Retinal pigment epithelial cell (primary cell): ENCODE measurements at places on chromosomes 12 and 14.
A peak's percentile ranks its signal among the peaks of the same experiment; 100 is the strongest.

DNA sequence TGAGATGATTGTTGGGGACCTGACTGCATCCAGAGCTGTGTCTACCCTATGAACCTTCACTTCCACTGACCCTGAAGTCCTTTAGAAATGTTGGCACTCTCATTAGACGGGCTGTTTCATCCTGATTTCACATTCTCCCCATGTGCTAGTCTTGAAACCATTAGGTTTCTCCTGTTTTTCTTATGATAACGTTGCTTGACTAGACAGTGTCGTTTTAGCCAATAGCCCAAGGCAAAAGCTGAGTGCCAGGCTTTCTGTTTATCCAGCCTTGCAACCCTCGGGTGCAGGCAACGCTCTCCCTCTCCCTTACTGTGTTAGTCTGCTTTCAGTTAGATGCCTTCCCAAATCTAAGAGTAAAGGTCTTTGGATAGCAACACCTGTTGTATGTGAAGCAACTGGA, 30.1 kb downstream of the DACT1 start:
- DNase-seq = no peak

DNA sequence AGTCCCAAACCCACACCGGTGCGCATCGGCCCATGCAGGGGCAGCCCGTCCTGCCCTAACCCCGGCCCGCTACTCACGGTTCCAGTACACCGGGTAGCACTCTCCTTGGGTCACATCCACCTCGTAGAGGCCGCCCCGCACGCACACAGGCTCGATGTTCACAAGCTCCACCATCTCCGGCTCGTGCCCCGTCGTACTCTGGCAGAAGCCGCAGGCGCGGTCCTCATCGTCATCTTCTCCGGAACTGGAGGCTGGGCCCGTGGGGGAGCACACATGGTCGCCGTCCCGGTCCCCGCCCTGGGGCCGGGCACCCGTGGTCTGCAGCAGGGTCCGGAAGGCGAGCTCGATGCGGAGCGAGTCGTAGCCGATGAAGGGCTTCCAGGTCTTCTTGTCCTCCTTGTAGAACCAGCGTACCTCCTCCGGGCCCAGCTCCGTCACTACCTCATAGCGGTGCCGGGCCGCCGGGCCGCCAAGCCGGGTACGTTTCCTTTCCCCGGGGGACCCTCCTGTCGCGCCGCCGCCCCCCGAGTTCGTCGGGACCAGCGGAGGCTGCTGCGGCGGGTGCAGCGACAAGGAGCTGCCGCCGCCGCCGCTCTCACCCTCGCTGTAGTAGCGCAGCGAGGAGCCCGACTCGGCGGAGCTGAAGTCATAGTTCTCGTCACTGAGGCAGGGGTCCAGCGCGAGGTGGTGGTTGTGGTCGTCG, 788 bp downstream of the DDHD1 start:
- peak; percentile 4 for DNase-seq

- DNase-seq = no peak
Measured at GRCh38 chr14:100866666-100867630, 36.6 kb downstream of the RTL1 start.

DNA sequence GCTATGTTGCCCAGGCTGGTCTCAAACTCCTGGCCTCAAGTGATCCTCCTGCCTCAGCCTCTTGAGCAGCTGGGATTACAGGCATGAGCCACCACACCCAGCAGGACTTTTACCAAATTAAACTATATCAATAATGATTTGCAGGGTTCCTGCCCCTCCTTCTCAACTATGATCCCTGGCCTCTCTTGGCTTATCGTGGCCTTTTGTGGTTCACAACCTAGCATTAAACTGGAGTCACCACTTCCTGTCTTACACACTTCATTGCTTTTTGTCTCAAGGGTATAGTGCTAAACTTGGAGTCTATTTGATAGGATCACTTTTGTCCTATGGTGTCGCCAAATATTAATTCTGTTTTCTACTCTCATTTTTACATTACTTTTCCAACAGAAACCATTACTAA, 64.5 kb downstream of the SEC23A start:
- no peak for DNase-seq

DNA sequence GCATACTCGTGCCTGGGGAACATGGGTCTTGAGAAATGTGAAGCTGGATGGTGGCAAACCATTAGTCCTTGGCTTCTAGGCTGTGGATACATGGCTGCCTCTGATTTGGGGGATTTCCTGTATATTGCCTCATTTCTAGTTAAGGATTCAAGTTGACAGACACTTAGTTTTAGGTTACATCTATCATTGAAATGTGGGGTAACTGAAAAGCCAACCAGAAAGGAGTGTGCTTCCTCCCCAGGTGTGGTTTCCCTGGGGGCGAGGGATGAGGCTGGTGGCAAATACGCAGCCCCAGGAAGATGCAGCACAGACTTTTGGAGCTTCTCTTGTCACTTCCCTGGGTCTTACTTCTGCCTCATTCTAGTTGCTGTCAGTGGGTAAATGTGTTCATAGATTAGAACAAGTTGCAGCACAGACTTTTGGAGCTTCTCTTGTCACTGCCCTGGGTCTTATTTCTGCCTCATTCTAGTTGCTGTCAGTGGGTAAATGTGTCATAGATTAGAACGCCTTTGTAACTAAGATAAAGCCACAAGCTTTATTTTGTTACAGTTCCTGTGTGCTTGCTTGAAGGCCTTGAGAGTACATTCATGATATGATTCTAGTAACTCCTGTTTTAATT, 85.1 kb downstream of the BORCS5 start:
- no peak for DNase-seq

GRCh38 chr14:89332031-89332430, 85.0 kb downstream of the FOXN3 start:
- DNase-seq = no peak

GRCh38 chr12:5506821-5507231, 74.9 kb downstream of the NTF3 start:
- no peak for DNase-seq

- DNase-seq = peak; percentile 52
Measured at GRCh38 chr12:12563290-12563928, 746 bp upstream of the DUSP16 start.

DNA sequence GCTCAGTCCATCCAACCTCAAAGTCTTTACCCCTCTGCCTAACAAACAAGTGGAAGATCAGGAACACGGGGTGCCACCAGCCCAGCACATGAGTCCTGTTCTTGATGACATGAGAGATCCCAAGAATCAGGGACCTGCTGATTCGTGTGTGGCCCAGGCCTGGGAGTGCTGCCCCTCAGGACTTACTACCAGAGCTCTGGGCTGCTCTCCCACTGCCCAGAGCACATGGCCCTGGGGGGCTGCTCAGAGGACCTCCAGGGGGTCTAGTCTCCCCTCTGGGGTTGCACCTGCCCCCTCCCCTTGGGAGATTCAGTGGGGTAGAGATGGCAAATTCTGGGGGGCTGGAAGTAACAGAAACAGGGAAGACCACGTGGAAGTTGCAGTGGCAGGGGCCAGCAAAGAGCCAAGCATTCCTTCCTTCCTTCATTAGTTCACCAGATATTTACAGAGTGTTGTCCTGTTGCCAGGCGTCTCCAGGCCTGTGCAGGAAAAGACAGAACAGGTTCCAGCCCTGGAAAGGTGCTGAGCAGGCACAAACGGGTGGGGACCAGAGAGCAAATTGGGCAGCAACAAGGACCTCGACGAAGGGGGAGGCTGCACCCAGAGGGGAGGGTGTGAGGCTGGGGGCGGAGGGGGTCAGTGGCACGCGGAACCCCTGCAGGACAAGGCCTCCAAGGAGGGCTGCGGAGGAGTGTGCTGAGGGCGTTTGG, 45.1 kb upstream of the MEG3 start:
- DNase-seq = no peak

DNA sequence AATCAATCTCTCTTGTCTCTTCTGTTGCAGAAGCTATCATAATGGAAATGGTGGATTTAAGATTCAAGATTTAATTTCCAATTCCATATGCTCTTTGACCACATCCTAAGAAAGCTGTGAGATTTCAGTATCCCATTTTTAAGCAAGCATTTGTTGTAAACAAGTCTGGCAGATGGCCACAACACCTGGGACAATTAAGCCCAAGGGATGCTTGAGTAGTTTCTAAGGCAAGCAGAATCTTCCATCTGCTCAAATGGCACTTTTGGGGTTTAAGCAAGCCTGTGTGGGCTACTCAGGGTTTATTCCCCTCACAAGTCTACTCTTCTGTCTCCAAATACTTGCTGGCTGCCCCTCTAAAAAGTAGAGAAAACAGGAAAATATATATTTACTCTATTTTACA, 304.7 kb upstream of the SYT1 start:
- no peak for DNase-seq

DNA sequence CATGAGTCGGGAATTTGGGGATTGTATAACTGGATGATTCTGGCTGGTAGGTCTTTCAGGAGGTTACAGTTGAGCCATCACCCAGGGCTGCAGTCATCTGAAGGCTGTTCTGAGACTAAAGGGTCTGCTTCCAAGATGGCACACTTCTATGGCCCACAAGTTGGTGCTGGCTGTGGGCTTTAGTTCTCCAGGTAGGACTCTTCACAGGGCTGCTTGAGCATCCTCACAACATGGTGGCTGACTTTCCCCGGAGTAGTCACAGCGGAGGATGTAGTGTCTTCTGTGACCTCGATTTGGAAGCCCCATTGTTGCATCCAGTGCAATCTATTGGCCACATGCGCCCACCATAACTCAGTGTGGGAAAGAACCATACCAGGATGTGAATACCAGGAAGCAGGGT, 14.4 kb downstream of the PHETA1 start:
- no peak for DNase-seq

DNA sequence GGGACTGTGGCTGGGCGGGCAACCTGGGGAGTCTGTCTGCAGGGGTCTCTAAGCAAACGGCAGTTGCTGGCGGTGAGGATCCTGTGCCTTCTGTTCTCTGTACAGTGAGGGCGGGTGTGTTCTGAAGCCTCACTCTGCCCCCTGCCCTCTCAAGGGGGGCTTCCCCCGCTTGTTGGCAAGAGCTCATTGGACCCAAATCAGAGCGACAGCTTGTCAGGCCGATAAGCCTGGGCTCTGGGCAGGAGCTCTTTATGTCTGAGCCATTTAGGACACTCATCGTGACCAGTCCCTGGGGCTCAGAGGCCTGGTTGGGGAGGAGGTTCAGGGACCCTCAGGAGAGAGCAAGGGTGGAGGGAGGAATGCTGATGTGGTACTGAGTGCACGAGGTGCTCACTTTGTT, 136.0 kb downstream of the TSPAN9 start:
- no peak for DNase-seq

GRCh38 chr12:124688356-124688992, 121.1 kb upstream of the NCOR2 start:
- no peak for DNase-seq

DNA sequence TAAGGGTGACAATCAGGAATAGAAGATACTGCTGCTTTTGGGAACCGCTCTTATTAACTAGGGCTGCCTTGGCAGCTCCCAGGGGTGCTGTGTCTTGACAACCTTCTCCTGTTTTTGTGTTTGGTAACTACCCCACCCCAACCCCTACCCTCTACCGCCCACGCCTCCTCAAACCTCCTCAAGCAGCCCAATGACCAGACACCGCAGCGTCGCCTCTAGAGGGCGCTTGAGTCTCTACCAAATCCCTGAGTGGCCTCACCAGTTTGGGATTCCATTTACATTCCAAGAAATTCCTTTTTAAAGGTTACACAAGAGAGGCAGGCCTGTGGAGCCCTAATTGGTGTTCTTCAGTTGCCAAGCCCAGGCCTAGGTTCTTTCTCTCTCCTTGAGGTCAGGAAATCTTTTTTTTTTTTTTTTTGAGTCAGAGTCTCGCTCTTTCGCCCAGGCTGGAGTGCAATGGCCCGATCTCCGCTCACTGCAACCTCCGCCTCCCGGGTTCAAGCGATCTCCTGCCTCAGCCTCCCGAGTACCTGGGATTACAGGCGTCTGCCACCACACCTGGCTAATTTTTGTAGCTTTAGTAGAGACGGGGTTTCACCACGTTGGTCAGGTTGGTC, 72.4 kb upstream of the USP44 start:
- peak; percentile 82 for DNase-seq

- DNase-seq = no peak
Measured at GRCh38 chr12:30696103-30696408, 387 bp upstream of the IPO8 start.

DNA sequence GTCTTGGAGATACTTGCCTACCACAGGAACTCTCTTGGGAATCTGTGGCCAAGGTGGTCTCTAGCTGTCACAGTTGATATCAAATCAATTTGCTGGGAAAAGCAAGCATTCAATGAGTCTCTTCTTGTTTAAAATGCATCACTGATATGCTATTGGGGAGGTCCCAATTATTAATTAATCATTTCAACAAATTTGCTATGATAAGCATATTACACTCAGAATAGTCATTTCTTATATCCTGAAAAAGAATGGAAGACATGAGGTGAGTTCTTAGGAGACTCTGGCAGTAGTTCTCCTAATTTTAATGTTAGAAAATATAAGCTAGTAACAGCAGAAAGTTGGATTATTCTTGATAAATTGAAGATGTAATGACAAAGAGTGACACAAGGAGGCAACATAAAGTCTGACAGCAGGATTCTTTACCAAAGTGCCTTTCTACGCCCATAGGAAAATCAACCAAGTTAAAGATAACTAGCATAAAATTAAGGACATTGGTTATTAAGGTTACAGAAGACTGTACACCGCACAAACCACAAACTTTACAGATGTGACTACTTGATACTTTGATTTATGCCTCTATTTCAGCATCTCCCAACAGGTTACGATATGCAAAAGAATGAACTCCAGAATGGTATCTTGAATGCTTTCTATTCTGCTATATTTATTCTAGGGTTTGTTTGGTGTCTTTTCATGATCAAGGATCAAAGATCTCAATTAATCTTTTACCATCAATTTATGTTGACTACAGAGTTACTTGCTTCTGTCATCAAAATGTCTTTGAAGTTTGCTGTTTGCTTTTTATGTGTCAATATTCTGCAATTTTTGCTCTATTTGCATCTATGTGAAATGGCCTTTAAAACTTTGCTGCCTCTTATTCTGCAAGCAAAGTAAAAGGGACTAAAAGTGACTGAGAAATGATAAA, 349.6 kb upstream of the CLEC14A start:
- no peak for DNase-seq

- no peak for DNase-seq
Measured at GRCh38 chr14:84323978-84324377, 1206.0 kb upstream of the FLRT2 start.

GRCh38 chr12:46400406-46400805, 27.8 kb upstream of the SLC38A2 start:
- no peak for DNase-seq

- DNase-seq = no peak
Measured at GRCh38 chr12:28343713-28344112, 153.5 kb downstream of the CCDC91 start.

GRCh38 chr12:43098766-43099550, 453.0 kb downstream of the ADAMTS20 start:
- DNase-seq = no peak
